AG04450 (cell line): ENCODE measurements at places on chromosomes 5 and 9.

DNA sequence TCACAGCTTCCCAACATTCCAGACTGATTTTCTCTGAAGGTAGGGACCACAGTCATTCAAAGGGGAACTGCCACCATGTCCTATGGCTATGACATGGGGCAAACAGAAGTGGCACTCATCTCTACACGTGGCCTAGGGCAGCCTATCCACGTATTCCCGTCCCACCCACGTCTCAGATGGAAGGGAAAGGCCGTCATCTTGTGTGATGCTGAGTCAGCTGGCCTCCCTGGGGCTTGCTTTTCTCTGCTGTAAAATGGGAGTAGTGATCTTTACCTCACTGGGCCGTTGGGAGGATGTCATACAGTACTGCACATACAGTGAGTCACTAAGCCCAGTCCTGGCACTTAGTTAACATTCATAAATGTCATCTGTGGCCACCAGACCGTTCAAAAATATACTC is 72.3 kb downstream of the RAPGEF1 start:
- DNase-seq, result no peak

GRCh38 chr5:132540764-132541163 is 2.6 kb downstream of the IL5 start:
- DNase-seq, result no peak

DNA sequence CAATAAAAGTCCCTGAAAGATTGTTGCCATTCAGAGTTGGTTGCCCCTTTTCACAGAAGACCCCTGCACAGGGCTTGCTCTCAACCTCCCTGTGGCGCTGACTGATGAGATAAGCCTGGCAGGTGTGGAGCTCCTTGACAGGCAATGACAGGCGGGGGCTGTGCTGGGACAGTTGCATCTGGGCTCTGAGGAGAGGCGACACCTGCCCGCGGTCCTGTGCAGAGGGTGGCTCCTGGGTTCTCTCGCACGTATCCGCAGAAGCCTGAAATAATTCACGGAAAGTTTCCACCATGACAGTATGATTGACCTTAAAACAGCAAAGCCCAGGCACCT is 19.8 kb upstream of the EXOC3 start:
- no peak for DNase-seq

DNA sequence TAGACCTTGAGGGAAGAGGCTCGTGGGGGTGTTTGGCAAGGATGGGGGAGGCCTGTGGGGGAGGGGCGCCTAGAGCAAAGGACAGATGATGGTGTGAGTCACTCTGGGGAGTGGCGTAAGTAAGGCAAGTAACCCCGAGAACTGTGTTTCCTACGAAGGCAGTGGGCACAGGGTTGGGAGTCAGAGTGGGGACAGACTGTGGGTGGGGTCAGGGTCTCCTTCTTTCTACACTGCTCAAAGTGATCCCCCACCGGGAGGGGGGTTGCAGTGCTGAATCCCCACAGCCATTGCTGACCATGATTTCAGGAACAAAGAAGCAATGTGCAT is 136.8 kb downstream of the TENT4A start:
- no peak for DNase-seq

GRCh38 chr9:129182122-129182521 is 4.1 kb upstream of the IER5L start:
- no peak for DNase-seq

GRCh38 chr5:97874491-97874890 is 691.4 kb upstream of the RIOK2 start:
- no peak for DNase-seq

- DNase-seq, result no peak
Measured at GRCh38 chr5:23234197-23234596, 273.2 kb upstream of the PRDM9 start.

GRCh38 chr9:132183134-132183533 is 21.3 kb downstream of the NTNG2 start:
- DNase-seq, result no peak

GRCh38 chr5:83209963-83210362 is 132.6 kb downstream of the XRCC4 start:
- no peak for DNase-seq

DNA sequence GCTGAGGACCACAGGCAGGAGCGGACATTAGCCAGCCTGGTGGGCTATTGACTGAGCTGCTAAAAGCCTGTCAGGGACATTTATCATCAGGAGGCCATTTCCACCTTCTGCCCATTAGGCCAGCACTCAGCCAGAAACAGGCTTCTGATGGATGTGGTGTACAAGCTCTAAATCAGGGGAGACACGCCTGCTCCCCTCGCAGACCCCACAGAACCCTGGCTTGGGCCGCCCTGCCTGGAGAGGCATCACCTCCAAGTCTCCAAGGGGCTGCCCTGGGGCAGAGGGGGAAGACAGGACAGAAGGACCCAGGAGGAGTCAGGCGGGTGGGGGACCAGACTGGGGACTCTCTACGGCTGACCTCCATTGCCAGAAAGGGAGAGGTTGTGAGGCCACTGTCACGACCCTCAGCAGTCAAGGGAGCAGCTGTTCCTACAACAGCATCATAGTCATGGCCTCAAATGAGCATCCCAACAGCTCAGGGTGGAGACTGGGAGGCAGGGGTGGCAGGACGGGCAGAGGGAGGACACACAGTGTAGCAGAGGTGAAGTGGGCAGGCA is 24.0 kb upstream of the TRIM14 start:
- no peak for DNase-seq

- DNase-seq, result no peak
Measured at GRCh38 chr5:151739395-151739794, 19.0 kb downstream of the ATOX1 start.

- no peak for DNase-seq
Measured at GRCh38 chr5:94754824-94755223, 136.4 kb downstream of the SLF1 start.

- DNase-seq, result no peak
Measured at GRCh38 chr9:74645007-74645639, 148.0 kb downstream of the RORB start.

DNA sequence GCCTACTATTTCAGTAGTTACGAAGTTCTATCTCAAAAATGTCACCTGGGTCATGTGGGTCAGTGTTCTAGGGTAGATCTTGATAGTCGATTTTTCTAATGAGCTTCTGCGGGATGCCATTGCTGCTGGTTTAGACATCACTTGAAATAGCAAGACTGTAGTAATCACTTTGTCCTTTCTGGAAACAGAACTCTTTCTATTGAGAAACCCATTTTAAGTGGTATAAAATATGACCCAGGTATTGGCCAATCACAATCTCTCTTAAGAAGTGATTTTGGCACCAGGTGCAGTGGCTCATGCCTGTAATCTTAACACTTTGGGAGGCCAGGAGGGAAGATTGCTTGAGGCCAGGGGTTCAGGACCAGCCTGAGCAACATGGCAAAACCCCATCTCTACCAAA is 17.6 kb downstream of the ARRDC3 start:
- no peak for DNase-seq

- no peak for DNase-seq
Measured at GRCh38 chr5:65451436-65451835, 30.3 kb downstream of the ADAMTS6 start.

GRCh38 chr5:82676661-82677060 is 398.5 kb upstream of the RPS23 start:
- no peak for DNase-seq

GRCh38 chr9:3023449-3023848 is 179.6 kb upstream of the PUM3 start:
- no peak for DNase-seq

GRCh38 chr9:115855458-115856133 is 298.0 kb upstream of the PAPPA start:
- no peak for DNase-seq

- DNase-seq, result no peak
Measured at GRCh38 chr5:103120607-103121200, 603 bp downstream of the PPIP5K2 start.

DNA sequence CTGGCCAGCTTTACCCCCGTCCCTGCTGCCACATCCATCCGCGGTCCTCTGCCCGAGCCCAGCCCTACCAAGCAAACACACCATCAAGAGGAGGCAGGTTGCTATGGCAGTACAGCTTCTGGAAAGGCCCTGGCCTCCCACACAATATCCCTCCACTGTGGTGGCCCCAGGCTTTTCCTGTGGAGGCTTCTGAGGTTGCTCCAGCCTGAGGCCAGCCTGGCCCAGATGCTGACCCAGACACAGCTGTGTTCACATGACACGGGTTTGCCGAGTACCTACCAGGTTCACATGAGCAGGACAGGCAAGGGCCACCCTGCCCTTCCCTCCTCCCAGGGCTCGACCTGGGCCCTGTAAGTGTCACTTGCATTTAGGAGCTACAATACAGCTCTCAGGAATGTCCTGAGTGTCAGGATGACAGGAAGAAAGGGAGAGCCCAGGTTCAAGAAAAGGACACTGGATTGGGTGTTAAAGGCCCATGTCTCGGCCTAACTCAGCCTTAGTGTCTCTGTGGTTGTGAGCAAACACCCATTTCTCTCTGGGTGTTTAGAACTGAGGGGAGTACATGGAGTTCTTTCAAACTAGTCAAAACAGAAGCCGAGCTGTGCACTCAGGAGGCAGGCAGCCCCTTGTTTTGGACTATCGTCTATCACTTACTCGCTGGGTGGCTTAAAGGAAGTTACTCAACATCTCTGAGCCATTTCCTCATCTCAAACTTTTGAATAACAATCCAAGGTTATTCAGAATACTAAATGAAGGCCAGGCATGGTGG is 40.2 kb downstream of the NAIF1 start:
- DNase-seq, result no peak

DNA sequence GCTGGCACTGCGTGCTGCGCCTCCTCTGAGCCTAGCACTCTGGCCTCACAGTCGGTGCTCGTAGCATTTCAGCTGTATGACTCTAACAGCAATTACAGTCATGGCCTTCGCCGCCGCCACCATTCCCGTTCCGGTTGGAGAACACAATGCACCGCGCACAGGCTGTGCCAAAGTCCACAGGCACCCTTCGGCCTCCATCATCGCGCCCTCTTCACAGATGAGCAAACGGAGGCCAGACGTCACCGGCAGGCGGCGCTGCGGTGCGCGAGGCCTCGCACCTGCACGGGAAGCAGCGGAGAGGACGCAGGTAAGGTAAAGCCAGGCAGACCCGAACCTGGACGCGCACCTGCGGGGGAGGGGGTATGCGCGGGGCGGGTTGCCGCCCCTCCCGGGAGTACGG is 128.9 kb downstream of the BARX1 start:
- DNase-seq, result no peak

- DNase-seq, result no peak
Measured at GRCh38 chr5:115555084-115555633, 10.6 kb upstream of the FEM1C start.

GRCh38 chr5:9667906-9668305 is 37.8 kb upstream of the TAS2R1 start:
- no peak for DNase-seq

DNA sequence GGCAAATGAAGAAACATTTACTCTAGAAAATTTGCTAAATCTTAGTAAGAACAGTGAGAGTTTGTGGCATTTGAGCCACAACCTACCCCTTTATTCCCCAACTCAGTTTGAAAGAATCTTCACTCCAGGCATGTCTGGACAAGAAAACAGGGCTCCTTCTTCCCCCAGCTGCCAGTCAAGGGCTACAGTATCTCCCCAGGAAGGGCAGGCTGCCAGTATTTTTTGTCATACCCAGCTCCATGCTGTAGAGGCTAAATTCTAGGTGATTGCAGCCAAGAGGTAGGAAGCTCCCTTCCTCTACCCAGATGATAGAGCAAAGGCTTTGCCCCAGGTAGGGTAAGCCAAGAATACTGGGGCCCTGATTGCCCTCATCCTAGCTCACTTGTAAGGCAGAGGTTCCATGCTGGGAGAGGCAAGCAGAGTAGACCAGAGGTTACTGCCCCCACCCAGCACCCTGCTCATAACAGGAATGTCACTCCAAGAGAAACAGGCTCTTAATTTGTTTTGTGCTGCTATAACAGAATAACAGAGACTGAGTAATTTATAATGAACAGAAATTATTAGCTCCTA is 20.0 kb upstream of the GRPEL2 start:
- DNase-seq, result no peak

- DNase-seq, result no peak
Measured at GRCh38 chr5:132203916-132204315, 23.7 kb downstream of the P4HA2 start.

DNA sequence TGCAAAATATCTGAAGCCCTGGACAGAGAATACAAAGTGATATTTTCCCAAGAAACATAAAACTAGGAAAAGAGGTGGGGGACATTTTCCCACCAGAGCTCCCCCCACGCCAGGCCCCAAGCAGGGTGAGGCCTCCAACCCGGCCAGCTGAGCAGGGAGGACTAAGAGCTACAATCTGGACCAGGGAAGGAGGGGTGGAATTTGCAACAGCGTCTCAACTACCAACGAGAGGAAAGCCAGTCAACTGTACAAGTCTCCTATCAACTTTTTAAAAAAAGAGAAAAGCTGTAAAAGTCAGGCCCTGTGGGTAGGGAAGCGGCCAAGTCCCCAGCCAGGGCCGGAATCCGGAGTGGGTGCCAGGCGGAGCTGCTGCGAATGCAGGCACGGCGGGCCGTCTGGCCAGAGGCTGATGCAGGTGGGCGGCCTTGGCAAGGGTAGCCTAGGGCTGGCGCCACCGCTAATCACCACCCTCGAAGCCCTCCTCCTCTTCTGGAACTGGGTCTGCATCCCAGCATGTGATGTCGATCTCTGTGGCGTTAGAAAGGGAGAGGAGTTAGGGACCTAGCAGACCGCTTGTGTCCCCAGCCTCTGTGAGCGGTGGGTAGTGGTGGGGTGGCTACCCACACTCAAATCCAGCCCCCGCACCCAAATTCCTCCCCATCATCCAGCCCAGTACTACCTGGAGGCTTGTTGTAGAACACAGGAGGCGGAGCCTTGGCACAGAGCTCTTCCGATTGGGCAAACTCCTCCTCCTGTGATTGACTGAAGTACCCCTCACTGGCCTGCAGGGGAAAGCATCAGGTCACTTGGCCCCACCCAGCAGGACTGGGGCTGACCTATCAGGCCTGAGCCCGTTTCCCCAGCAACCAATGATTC is 10.6 kb downstream of the PRR7 start:
- DNase-seq, result peak; percentile 93

- DNase-seq, result no peak
Measured at GRCh38 chr5:134784946-134785620, 26.5 kb downstream of the DDX46 start.

GRCh38 chr9:128317629-128318028 is 4.6 kb downstream of the TRUB2 start:
- DNase-seq, result no peak

- DNase-seq, result no peak
Measured at GRCh38 chr5:43437062-43437660, 25.0 kb upstream of the CCL28 start.

DNA sequence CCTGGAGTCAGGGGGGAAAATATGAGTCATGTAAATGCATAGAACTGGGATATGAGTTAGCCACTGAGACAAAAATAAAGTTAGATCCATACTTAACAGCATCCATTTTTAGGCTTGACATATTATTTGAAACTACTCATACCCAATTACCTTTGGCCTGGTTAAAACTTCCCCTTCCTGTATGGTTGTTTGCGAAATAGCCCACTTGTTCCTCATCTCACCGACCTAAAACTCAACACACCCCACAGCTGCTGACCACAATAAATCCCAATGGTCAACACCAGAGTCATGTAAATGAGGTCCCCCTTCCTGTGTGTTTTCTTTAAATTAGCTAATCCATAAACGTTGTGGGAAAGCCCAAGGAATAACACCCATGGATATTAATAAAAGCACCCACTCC is 55.2 kb upstream of the TMEM215 start:
- DNase-seq, result no peak

- no peak for DNase-seq
Measured at GRCh38 chr9:76545191-76545590, 86.2 kb downstream of the GCNT1 start.

- DNase-seq, result no peak
Measured at GRCh38 chr5:124421584-124421983, 324.9 kb downstream of the ZNF608 start.

- no peak for DNase-seq
Measured at GRCh38 chr5:8814105-8814504, 731.8 kb downstream of the SEMA5A start.
